ENCODE measurements at places on chromosomes 16 and 17.

- no peak for DNase-seq
Observed at GRCh38 chr16:57325458-57325857, 33.1 kb upstream of the CCL22 start.

DNA sequence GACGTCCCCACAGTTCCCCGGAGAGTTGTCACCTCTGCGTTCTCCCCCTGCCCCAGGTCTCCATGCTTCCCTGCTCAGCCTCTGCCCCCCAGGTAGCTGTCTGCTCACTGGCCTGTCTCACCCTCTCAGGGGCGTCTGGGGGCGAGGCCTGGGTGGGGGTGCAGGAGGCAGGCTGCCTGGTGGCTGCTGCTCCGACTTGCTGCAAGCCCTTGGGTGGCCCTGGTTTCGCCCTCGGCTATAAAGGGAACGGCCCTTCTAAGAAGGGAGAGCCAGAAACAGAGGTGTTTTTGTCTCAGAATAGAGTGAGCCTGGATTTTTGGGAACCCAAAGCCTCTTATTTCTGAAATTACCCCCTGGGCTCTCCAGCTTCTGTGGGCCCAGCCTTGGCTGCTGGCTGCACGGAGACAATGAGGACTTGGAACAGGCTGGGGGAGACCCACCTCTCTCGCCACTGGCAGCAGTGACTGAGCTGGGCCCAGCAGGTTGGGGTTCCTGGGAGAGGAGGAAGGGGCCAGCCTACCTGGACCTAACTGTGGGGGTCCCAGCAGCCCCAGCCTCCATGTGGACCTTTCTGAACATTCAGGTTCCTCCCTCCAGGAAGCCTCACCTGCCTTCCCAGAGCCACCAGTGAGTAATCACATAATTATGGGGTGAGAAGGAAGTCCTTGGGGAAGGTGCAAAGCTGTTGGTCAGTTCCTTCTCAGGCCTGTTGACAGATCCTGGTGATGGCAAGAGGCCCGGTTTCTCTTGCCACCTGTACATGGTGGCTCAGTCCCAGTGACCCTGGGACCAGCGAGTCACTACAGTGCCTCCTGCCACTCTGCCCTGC, 15.5 kb upstream of the SPNS2 start:
- DNase-seq: no peak

DNA sequence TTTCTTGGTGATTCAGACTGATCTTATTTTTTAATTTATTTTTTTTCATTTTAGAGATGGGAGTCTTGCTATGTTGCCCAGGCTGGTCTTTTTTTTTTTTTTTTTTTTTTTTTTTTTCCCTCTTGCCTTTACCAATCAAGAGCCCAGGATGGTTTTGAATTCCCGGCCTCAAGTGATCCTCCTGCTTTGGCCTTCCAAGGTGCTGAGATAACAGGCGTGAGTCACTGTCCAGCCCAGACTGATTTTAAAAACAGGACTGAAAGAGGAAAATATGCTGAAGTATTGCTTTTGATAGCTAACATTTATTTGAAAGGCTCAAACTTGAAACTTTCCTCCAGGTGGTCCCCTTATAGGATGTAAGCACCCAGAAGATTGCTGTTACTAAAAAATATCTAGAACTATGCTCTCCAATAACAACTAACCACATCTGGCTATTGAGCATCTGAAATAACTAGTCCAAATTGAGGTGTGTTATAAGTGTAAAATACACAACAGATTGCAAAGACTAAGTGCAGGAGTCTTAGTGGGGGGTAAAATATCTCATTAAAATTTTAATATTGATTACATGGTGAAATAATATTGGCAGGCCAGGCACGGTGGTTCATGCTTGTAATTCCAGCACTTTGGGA, 15.8 kb upstream of the BRIP1 start:
- no peak for DNase-seq

DNA sequence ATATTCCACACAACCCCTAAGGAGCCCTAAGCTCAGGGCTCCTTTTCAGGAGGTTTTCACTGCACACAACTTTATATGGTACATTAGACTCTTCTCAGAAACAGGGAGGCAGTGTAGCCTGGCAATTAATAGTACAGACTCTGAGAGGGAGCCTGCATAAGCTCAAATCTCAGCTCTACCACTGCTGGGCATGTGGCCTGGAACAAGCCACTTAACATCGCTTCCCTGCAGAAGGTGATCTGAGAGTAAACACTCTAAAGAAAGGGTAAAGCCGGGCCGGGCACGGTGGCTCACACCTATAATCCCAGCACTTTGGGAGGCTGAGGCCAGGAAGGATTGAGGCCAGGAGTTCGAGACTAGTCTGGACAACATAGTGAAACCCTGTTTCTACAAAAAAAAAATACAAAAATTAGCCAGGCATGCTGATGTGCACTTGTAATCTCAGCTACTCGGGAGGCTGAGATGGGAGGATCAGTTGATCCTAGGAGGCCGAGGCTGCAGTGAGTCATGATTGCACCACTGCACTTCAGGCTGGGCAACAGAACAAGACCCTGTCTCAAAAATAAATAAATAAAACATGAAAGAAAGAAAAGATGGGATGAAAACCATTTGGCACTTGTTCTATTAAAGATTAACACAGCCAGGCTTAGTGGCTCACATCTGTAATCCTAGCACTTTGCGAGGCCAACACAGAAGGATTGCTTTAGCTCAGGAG, 70.7 kb upstream of the DNAJA2 start:
- DNase-seq: no peak

DNA sequence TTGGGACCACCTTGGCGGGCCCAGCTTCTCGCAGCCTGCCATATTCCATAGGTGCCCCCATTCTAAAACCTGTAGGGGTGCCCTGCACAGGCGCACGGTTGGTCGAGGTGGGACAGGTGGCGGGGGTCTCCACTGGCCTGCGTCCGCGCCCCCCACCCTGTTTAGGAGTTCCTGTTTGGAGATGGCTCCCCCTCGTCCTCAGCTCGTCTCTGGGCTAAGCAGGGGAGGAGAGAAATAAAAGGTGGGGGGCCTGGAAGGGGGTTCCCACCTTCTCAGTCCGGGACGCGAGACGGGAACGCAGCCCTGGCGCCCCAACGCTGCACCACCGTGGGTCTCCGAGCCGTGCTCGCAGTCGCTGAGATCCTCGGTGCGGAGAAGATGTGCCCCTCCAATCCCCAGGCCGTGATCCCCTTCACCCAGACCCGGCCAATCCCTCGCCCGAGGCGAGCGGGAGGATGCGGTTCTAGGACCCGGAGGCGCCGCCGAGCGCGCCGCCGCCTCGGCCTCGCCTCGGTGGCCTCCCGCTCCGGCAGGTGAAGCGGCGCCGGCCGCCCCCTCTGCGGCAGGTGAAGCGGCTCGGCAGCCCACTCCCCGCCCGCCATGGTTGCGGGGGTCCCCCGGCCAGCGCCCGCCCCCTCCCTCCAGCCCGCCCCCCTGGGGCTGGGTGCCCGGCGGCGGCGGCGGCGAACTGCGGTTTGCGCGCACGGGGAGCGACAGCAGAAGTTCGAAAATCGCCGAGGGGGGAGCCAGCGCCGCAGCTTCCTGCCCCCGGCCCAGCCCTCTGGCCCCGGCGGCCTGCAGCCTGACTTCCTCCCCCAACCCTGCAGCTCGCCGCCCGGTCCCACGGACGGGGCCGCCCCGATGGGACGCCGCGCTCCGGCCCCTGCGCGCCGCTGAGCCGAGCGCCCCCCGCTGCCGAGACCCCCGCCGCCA, at the start of gene FMNL1:
FMNL1 (plus strand) TSS at position 805 of the 933 bp plus-strand sequence. CDS start 240 bp downstream, outside the sequence.
- no peak for DNase-seq

Measured in NCI-H1048 (cell line).